GM23338 (cell line): ENCODE measurements at places on chromosomes 3 and 15. TPM values are rescaled to one million over a fixed set of nuclear protein-coding genes. Genes with fewer than 3 reads are reported as not detected.

DNA sequence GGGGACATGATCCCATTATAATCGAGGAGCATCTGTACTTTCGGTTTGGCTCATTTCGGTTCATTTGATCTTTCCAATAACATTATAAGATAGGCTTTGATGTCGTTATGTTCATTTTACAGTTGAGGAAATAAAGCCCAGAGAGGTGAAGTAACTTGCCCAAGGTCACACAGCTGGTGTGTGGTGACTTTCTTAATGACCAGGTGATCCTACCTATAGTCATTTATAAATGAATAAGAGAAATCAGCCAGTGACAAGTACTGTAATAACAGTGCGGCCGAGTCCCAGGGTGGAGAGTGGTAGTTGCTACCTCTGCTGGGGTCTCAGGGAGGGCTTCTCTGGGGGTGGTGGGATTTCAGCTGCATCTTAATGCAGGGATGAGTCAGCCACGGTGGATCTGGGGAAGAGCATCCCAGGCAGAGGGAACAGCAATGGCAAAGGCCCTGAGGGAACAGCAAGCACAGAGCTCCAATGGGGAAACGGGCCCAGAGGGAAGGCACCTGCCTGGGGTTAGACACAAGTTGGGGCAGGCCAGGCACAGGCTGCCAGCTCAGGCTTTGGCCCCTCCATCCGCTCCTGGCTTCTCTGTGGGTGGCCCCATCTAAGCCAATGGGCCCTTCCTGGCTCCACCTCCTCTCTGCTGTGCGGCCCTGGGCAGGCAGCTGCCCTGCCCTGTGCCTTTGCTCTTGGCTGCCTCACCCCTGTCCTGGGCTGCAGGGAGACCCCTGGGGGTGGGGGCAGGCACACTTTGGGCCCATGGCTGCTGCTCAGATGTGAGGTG, 1.1 kb upstream of the FBLN2 start:
- peak; percentile 59 for DNase-seq

The LARP6 gene
- 19.7 and 22.4 TPM in 2 replicates for total RNA-seq

The OPA1 gene
- 78.8 and 89.9 TPM in 2 replicates for total RNA-seq

The GREM1 gene
- total RNA-seq = 0.12 and 1.0 TPM in 2 replicates

- DNase-seq = peak; percentile 80
Measured at GRCh38 chr3:137035631-137036030, 77.8 kb downstream of the IL20RB start.

DNA sequence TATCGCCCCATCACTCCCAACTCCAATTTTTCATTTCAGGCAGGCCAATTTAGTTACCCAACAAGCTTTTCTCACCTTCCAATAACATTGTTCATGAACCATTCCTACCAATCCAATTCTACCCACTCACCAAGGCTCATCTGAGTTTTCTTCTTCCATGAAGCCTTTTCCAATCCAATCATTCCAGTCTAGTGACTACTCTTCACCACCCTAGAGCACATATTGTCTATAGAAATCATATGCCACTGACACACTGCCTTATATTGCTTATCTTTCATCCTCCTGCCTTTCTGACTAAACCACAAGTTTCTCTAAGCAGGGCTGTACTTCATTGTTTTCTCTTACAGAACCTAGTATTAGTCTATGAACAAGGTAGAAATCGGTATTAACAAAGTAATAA, 11.4 kb downstream of the CCDC14 start:
- no peak for DNase-seq

The GOLGA8H gene
- 0.63 and 1.2 TPM in 2 replicates for total RNA-seq

- peak; percentile 28 for DNase-seq
Measured at GRCh38 chr3:32500880-32501782, 1.5 kb downstream of the CMTM6 start.

GRCh38 chr3:14775011-14775410, 43.8 kb upstream of the FGD5 start:
- no peak for DNase-seq

DNA sequence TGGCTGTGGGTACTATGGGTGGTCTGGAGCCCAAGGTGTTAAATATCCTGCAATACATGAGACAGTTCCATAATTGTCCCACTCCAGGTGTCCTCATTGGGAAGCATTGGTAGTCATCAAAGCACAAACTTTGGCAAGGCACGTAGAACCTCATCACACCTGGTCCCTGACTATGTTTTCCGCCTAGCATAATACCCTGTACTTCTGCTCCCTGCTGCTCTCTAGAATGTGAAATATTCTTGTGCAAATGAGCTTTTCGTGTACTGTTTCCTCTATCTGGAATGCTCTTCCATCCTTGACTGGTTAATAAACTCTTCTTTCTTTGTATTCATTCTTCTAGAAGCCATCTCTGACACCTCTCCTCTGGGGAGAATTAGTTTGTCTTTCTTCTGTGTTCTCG, 103.2 kb downstream of the EBLN2 start:
- peak; percentile 12 for DNase-seq

DNA sequence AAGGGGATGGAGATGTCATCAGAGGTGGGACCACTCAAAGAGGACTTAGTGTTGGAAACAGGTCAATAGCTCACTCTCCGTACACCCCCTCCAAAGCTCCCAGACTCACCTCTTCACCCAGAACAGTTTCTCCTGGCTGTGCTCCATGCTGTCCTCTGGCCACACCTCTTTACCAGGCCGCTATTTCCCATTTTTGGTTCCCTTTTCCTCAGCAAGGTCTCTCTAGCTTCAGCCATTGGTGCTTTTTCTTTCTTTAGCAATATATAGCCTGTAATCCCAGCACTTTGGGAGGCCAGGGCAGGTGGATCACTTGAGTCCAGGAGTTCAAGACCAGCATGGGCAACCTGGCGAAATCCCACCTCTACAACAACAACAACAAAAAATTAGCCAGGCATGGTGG, 123.6 kb upstream of the SMAD3 start:
- no peak for DNase-seq

The MASP1 gene
- 1.6 and 5.9 TPM in 2 replicates for total RNA-seq

GRCh38 chr3:140931016-140931454, 10.6 kb upstream of the SLC25A36 start:
- DNase-seq = peak; percentile 91

The ECT2 gene
- 96.9 and 102 TPM in 2 replicates for total RNA-seq

DNA sequence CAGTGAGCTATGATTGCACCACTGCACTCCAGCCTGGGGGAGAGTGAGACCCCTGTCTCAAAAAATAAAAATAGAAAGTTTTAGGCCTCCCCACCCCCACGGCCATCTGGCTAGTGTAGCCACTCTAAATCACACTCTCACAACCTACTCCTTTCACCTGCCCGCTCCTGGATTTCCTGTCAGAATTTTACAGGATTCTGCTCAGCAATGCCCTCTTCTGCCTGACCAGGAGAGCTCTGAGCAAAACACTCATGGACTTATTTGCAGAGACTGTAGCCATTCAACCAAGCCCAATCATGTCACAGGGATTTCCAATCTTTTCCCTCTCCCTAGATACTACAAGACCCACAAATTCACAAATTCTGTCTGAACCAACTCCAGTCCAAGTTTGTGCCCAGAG, 242.6 kb upstream of the TPRG1 start:
- peak; percentile 44 for DNase-seq

The HACD2 gene
- 29.9 and 31.5 TPM in 2 replicates for total RNA-seq

The HES1 gene
- 40.3 and 42.7 TPM in 2 replicates for total RNA-seq

DNA sequence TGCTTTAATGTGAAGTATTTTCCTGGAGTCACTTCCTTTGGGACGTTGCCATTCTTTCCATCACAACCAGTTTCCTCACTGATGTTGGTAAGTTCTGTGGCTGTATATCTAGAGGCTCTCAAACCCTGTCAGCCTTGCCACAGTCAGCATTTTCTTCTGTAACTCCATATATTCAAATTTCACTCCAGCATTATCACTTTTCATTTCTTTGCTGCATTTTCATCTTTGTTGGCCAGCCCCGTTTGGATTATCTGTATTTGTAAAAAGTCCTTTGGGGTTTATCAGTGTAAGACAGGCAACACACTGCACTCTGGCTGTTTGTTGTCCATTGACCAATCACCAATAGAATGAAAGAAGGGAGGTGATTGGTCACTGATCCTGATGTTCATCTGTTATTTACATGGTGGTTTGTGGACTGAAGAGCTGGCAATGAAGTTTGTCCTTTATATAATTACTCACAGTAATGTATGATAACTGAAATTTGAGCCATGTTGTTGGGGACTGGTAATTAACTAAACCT, 20.3 kb downstream of the GMPS start:
- DNase-seq = no peak

- no peak for DNase-seq
Measured at GRCh38 chr3:184466413-184466960, 86.6 kb downstream of the CHRD start.

DNA sequence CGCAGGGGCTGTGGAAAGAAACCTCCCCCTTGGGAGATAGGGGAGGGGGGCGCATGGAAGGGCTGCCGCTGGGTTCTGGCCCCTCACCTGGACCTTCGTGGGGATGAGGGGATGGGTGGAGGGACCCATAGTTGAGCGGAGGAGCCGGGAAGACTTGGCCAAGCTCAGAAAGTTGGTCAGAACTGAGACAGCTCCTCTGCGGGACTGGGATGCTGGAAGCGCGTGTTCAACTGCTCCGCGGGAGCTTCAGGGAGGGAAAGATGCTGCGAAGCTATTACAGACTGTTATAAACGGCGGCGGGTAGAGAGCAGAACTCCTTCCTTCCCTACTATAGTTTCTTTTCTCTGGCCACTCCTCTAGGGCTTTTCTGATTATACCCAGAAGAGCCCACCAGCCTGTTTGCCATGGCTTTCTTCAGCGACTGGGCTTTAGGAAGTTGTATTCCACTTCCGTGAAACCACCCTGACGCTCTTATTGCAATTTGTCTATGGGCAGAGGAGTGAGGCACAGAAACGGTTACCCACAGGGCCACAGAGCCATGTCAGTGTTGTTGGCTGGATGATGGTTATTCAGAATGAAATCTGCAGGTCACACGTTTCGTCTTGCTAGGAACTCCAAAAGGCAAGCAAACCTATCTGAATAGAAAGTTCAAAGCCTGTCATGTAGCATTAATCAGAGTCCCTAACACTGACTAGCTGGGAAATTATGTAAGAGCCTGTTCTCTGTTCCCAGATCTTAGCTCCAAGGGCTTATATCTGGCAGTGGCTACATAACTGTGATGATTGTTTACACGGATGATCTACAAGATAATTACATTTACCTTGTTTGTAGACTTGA, 1.1 kb downstream of the SYNPR start:
- DNase-seq = peak; percentile 64

GRCh38 chr3:119368298-119368697, 74.1 kb downstream of the ARHGAP31 start:
- DNase-seq = no peak

GRCh38 chr3:143412084-143412483, 292.5 kb downstream of the CHST2 start:
- no peak for DNase-seq

- DNase-seq = no peak
Measured at GRCh38 chr3:25944329-25944728, 154.4 kb downstream of the OXSM start.

DNA sequence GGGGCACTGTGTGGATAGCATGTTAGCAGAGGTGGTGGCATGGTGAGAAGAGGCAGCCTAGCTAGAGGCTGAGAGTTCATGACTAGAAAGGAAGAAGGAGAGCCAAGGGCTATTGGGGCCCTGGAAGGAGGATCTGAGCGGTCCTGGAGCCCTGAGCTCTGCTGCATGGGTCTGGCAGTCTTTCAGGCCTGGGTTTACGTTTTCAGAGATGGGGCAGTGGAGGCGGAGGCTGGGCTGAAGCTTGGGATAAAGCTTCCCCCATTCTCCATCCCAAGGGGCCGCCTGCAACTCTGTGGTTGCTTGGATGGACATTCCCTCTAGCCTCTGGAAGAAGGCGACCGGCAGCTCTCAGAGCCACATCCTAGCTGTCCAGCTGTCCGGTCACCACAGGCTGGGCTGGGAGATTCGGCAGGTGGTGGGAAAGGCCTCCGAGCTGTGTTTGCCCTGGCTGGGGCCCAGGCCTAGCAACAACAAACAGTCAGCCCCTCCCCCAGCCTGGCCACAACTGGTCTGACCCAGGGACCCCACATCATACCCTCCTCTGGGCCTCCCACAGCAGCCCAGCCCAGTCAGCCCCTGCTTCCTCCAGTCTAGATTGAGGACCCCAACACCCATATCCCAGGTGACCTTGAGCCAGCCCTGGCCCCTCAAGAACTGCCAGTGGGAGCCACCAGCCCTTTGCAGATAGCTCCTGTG, 1.8 kb upstream of the SLC38A3 start:
- DNase-seq = no peak

The C2CD4A gene
- 0.07 and 0.19 TPM in 2 replicates for total RNA-seq

The ARPP21 gene
- not detected in 2 replicates for total RNA-seq

DNA sequence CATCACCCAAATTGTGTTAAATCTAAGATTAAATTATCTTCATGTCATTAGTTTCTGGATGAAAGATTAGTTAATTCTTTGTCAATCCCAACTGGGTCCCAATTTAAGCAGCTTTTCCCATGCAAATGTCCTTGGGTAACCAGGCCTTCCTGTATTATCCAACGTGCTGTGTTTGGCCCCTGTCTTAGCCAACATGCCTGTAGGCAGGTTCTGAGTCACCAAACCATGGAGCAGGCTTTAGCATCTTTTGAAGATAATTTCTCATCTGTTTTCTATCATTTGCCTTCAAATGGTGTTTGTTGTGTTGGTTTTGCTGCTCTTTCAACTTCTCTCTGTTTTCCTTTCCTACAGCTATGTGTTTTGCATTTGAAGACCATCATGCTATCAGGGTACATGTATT, 216.2 kb downstream of the ITPR1 start:
- no peak for DNase-seq

DNA sequence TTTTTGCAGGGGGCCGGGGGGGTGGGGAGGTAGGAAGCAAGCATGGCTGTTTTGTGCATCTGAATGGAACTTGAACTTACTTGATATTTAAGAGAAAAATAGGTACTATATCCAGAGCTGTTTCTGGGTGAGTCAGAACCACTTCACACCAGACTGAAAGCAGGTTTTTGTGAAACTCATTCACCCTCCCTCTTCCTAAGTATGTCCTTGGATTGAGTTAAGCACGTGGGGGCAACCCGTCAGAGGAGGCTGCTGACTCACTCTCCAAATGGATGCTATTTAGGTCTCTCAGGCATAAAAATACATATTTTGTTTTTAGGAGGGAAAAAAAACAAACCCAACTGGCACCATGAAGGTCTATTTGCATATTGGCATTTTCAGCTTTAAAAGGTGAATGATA, 270.3 kb downstream of the RYR3 start:
- DNase-seq = no peak

The TM4SF18 gene
- total RNA-seq = 1.0 and 1.6 TPM in 2 replicates

- no peak for DNase-seq
Measured at GRCh38 chr15:82021992-82022391, 23.8 kb downstream of the MEX3B start.

The RAD51 gene
- total RNA-seq = 19.4 and 20.3 TPM in 2 replicates
